Caco-2 (cell line): ENCODE measurements at places on chromosomes 3 and 15.

GRCh38 chr3:159818399-159818798, 170.2 kb upstream of the IL12A start:
- DNase-seq: no peak

DNA sequence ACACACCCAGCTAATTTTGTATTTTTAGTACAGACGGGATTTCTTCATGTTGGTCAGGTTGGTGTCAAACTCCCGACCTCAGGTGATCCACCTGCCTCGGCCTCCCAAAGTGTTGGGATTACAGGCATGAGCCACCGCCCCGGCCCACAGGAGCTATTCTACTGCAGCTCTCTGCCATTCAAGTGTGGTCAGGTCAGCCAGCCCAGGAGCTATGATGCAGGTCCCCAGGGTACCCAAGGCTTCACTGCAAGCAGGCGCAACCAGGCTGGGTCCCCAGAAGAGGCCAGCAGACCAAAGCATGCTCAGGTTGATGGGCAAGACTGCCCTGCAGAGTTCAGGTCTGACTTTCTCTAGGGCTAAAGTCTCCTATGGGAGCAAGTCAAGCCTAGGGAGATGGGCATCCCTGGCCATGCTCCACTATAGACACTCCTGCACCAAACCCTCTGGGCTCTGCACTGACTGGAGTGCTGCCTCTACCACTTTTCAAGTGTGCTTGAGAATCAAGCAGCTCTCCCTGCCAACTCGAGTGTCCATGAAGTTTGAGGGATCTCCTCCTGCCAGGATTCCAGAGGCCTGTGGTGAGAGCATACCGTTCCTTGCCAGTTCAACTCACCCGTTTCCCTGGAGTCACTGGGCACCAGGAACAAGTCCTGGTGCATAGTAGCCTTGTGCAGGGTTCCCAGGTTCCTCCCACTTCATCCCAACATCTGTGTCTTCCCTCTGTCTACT, 30.9 kb downstream of the MYO9A start:
- no peak for DNase-seq

DNA sequence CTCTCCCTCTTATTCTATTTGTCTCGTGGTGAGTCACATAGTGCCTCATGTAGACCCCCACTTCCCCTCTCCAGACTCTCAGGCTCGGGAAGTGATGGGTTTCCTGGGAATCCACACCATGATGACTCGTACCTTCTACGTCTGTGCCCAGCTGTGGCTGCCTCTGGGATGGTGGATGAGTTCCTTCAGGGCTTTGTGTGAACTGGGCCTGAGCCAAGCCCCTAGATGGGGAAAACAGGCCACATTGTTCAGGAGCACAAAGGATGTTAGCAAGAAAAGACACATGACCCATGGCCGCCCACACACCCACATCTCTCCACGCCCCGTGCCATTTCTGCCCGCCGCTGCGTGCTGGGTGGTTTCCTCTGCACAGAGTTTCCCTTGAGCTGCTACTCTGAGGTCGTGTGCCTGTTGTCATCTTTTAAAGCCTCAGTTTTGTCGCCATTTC, 10.5 kb downstream of the ISG20 start:
- no peak for DNase-seq

- DNase-seq: no peak
Observed at GRCh38 chr3:12840591-12841148, 695 bp downstream of the RPL32 start.

- peak; percentile 96 for DNase-seq
Observed at GRCh38 chr15:42392309-42393024, 33.2 kb downstream of the CAPN3 start.

DNA sequence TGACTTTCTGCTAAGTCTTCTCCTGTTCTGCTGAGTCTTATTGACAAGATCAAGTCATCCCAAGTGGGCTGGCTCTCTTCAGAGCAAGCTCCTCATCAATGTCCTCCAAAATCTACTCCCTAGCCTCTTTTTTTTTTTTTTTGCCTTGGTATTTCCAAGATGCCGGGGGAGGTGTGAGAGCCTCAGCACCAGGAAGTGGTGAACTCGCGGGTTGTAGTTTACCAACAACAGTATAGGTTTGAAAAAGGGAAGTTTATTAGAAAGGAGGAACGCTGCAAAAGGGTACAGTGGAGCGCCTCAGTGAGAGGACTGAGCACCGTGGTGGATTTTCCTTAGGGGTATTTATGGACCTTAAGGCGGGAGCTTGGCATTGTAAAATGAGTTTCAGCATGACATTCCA, 94.3 kb upstream of the SGO1 start:
- DNase-seq: no peak

GRCh38 chr3:102189956-102190723, 244.7 kb upstream of the ZPLD1 start:
- DNase-seq: no peak

- no peak for DNase-seq
Observed at GRCh38 chr15:93067649-93068085, 21.3 kb downstream of the RGMA start.

DNA sequence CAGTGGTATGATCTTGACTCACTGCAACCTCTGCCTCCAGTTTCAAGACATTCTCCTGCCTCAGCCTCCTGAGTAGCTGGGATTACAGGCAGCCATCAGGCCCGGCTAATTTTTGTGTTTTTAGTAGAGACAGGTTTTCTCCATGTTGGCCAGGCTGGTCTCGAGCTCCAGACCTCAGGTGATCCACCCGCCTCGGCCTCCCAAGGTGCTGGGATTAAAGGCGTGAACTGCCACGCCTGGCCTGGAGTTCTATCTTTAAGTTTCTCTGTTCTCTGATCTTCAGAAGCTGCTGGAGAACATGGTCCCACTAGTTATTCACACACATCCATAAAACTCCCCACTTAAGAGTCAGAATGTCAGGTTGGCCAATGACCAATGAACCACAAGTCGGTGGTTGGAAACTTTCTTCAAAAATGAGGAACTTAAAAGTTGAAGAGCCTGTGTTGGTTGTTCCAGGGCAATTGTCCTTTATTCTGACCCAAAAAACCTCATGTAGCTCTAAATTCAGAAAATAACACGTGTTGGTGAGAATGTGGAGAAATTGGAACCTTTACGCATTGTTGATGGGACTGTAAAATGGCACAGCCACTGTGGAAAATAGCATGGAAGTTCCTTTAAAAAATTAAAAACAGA, 55.9 kb upstream of the PIK3CB start:
- no peak for DNase-seq

DNA sequence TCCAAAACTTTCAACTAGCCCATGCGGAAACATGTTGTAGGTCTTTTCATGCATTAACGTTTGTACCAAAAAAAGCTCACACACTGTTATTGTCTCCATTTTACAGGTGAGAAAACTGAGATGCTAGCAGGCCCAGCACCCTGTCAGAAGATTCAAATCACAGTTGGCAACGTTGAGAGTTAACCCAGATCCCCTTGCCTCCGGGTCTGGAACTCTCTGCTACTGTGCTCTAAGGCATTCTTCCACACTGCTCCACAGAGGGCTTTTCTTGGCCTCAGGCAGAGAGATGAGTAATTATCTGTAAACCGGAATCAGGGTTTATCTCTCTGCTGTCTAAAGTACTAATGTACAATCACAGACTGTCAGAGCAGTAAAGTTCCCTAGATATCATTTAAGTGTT, 186.0 kb upstream of the LPP start:
- no peak for DNase-seq

GRCh38 chr3:84987706-84988504, 29.1 kb downstream of the CADM2 start:
- DNase-seq: no peak

DNA sequence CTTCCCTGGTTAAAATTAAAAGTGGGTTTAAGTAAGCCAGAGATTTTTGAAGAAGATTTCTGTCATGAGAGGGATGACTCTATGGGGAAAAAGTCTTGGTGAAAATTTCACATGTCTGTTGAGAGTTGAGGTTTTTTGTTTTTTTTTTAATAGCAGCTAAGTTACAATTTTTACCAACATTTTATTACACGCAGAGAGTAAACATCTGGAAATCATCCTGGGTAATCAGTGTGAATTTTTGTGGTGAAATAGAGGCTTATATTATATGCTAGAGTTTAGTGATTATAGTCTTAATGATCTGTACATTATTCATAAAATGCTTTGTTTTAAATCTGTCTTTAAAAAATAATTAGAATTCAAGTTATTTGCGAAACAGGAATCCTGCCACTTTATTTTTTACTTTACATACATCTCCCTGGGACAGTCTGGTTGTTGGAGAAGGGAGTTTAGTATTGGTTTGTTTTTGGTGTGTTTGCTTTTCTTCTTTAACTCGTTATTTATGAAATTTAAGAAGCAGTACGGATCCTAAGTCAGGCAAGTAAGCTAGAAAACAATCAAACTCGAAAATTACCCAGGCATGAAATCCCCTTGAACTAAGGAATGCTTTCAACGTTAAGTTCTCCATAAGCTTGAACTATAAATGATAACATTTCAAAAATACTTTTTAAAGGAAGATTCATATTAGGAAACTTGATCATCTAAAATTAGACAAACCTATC, 143.4 kb upstream of the TSC22D2 start:
- DNase-seq: no peak

- no peak for DNase-seq
Observed at GRCh38 chr3:43965656-43966055, 274.9 kb downstream of the ABHD5 start.

DNA sequence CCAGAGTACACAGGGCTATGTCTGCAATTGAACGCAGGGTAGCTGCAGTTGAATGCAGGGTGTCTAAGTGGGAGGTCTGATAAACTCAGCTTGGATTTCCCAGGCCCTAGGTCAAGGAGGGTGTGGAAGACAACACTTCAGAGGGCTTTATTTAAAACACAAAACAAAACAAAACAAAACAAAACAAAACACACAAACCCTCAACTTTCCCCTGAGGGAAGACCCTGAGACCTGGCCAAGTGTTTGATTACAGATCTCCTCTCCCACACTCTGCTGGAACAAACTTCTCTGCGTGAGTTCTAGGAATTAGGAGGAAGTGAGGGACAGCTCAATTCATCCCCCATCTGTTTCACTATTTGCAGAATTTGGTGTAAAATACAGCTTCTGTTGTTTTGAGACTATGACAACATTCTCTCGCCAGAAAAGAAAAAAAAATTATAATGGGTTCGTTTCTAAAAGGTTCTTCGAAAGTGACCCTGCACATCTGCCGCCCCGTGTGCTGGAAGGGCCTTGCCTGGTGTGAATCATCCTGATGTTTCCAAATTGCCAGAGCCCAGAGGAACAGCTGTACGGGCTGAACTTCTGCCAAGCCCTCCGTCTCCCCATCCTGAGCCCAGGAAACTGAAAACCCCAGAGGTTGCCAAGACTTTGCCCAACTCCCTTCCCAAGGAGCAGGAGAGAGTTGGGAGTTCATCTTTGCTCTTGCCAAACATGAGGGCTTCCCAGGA, 73.3 kb upstream of the RAD18 start:
- DNase-seq: no peak

DNA sequence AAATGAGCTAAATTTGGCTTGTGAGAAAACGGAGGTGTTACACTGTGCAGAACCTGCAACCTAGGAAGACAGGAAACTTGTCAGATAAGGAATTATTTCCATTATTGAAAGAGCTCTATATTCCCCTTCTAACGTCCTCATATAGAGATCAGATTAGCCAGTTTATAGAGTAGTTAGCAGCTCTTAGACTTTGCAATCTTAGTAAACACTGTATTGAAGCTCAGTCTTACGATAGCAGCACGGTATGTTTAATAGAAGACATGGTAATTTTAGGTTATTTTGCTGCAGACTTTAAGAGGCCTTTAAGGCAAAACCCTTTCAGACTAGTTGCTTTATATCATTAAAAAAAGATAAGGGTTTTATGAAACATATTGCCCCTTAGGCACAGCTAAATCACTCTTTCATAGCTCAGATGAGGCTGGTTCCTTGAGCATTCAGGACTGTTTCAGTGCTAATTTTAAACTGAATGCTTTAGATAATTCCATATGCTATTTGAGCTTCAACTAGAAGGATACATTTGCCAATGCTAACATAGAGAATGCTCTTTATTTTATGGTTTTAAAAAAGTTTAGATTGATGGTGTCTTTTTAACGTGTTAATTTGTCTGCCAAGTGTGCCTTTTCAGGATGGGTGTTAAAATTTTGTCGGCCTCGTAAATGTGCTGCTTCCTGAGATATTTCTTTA, 234.3 kb downstream of the PYDC2 start:
- DNase-seq: no peak
